Pancreas (tissue), 10 donors: ENCODE measurements at places on chromosomes 1 and 21.

DNA sequence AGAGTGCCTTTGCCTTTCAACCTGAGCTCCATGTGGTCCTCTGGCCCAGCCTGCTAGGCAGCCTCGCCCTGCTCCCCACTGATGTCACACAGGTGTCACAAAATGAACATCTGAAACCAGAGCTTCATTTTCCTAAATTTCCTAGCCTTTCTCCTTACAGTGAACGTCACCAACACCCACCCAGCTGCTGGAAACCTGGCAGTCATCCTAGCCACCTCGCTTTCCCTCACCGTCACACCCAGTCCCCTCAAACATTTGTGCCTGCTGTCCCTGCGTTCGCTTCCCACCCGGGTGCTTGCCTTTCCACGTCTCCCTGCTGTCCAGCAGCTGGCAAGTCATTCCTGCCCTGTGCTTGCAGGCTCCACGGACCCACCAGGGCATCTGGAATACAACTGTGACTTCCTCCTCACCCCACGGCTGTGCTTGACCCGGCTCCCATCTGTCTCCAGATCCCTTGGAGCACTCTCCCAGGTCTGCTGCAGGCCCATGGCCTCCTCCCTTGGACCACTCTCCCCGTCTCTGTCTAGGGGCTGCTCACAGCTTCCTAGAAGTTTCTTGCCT lies 23.5 kb downstream of the ADARB1 start:
- no peak for DNase-seq

DNA sequence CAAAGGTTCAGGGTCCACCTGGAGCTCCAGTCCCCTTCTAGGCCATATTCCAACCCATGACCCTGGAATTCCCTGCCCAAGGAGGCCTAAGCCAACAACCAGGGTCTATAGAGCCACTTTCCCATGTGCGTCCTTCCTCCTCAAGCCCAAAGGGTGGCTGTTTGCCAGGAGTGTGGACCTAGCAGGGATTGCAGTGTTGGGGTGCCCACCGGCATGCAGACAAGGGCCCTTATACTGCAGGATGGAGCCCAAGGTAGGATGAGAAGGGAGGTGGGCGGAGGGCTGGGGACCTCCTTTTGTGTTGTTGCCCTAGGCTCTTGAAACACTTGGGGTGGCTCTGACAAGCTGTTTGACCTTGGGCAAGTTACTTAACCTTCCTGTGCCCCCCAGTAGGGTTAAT lies 19.7 kb upstream of the ADGRB2 start:
- DNase-seq = peak; percentile 32

GRCh38 chr1:183303901-183304300 lies 114.3 kb downstream of the NMNAT2 start:
- no peak for DNase-seq

GRCh38 chr1:203522237-203522636 lies 28.3 kb downstream of the OPTC start:
- no peak for DNase-seq

- no peak for DNase-seq
These were observed 100.8 kb upstream of the DNAH14 start for GRCh38 chr1:224828691-224829090.

DNA sequence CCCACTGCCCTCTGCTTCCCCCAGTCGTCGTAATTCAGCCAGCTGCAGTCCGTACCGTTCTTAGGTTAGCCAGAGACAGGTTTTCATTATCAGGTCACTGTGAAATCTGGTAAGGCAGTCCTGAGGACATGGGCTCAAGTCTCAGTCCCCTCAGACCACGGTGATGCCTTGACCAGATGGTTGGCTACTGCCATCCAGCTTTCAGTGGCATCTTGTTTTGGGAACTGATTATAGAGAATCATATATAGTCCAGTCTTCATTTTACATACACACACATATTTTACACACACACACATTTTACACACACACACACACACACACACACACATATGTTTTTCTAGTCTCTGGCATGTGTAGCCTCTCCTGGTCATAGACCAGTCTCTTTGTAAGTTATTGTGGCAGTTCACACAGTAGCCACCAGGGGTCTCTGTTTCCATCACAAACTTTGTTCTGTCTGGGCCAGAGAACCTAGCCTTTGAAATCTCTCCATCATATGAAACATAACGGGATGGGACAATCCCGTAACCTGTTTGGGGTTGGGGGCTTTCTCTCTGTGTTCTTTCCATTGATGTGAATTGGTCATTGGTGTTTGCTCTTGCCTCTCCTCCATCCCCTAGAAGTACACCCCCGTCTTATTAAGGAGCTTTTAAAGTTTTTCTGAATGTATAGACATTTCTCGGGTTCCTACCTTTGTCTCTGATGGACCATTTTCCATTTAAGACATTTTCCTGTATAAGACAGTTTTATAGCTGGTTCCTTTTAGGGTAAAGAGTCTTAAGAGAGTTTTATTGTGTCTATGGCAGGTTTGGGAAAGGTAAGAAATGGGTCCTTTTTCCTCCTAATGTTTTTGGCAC lies 8.4 kb upstream of the IKBKE start:
- DNase-seq = peak; percentile 65

GRCh38 chr1:231986631-231987336 lies 360.2 kb downstream of the DISC1 start:
- no peak for DNase-seq

- DNase-seq = no peak
These were observed 192.2 kb downstream of the PLPP3 start for GRCh38 chr1:56387071-56387740.

DNA sequence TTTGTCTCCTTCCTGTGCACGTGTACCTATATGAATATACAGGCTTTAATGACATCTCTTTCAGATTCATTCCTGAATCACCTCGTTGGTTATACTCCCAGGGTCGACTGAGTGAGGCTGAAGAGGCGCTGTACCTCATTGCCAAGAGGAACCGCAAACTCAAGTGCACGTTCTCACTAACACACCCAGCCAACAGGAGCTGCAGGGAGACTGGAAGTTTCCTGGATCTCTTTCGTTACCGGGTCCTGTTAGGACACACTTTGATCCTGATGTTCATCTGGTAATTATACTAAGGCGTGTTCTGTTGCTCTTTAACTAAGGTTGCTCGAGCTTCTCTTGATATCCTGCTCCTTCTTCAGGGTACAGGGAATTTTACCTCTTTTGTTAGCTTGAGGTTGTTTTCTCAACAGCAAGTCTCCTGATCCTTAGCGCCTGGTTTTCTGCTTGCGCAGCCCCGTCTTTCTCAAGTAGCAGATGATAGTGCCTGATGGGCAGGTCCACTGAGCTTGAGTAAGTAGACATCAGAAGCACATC lies 55.1 kb downstream of the SLC22A15 start:
- DNase-seq = no peak

DNA sequence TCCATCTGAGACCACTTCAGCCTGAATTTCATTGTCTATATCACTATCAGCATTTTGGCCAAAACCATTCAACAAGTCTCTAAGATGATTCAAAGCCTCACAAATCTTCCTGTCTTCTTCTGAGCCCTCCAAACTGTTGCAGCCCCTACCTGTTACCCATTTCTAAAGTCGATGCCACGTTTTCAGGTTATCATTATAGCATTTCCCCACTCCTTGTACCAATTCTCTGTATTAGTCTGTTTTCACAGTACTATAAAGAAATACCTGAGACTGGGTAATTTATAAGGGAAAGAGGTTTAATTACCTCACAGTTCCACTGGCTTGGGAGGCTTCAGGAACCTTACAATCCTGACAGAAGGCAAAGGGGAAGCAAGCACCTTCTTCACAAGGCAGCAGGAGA lies 158.8 kb downstream of the PTPRC start:
- no peak for DNase-seq
